ENCODE measurements at places on chromosomes 6 and 20.

DNA sequence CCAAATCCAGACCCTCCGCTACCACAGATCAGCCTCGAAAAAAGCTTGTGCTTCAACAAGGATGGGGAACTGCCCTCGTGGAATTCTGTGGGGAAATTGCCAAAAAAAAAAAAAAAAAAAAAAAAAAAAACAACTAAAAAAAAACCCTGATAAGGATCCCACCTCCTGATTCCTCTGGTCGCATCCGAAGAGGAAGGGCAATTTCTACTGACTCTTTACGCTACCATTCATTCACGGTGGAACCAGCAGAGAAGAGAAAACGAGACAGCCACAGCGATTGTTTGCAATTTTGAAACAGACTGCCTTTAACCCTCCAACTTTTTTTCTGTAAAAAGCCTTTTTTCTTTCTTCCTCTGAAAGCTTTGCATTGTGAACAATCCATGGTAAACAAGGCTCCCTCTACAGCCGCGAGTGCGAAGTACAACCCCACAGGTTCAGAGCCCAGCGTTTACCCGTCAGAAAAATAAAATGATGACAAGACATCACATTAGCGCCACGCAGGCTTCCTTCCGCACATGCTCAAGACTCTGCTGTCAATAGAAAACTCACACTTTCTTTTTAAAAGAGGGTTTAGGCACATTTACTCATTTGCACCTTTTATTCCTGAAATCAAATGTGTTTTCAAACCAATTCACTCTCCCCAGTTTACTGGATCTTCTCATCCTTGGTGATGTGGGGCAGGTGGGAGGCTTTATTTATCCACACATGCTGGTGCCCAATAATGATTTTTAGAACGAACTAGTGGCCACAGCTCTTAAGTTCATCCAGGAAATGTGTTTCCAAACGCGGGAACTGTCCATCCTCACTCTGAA is 100.0 kb downstream of the NOL4L start:
- DNase-seq: peak; percentile 75

DNA sequence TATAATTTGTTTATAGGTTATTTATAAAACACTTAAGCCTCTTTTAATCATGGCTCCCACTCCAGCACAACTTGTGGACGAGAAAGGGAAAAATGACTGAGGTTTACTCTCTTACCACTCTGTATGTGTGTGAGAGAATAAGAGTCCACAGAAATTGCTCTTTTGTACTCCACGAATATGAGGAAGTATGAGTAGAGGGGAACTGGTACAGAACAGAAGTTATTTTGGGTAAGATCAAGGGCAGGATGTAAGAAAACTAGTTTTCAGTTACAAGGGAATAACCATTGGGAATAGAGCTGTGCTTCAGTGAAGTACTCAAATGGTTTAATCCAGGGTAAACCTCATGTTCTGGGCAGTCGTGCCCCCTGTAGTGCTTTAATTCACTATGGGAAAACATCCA is 72.6 kb downstream of the REV3L start:
- no peak for DNase-seq

DNA sequence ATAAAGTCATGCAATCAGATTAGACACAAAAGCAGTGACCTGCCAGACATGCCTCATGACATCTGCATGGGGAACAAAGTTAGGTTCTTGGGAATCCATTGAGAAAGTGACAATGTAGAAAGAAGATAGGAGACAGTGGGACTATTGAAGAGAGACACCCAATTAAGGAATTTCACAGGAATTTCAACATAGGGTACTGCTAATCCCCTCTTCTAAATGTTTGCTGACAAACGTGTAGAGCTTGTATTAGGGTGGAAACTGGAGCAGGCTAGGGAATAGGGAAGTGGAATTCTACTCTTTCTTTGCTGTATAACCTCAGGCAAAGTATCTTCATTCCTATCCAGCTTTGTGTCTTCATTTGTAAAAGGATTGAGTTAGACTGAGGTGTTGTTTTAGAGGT is 409.4 kb upstream of the SASH1 start:
- no peak for DNase-seq

- DNase-seq: no peak
Measured at GRCh38 chr6:151698931-151699700, 108.4 kb upstream of the ESR1 start.

GRCh38 chr6:135789375-135790050 is 62.0 kb upstream of the PDE7B start:
- no peak for DNase-seq

- DNase-seq: no peak
Measured at GRCh38 chr6:166575205-166575604, 11.3 kb downstream of the RAMACL start.

DNA sequence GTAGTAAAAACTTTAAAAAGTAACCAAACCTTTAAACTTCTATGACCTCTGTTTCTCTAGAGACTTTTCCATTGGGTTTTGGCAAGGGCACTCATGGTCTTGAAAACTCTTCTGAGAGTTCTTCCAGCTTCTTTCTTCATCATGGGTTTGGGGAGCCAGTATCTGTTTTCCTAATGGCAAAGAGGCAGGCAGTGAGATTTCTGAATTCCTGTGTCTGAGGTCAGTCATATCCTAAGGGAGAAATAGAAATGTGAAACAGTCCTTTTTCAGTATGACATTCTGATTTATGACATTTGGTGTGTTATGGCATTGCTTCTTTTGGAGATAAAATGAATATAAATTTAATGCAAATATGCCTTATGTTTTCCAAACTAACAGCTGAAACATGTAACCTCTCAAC is 518.5 kb upstream of the MARCKS start:
- DNase-seq: no peak

- DNase-seq: peak; percentile 66
Measured at GRCh38 chr20:57048027-57048869, 218.2 kb downstream of the BMP7 start.

DNA sequence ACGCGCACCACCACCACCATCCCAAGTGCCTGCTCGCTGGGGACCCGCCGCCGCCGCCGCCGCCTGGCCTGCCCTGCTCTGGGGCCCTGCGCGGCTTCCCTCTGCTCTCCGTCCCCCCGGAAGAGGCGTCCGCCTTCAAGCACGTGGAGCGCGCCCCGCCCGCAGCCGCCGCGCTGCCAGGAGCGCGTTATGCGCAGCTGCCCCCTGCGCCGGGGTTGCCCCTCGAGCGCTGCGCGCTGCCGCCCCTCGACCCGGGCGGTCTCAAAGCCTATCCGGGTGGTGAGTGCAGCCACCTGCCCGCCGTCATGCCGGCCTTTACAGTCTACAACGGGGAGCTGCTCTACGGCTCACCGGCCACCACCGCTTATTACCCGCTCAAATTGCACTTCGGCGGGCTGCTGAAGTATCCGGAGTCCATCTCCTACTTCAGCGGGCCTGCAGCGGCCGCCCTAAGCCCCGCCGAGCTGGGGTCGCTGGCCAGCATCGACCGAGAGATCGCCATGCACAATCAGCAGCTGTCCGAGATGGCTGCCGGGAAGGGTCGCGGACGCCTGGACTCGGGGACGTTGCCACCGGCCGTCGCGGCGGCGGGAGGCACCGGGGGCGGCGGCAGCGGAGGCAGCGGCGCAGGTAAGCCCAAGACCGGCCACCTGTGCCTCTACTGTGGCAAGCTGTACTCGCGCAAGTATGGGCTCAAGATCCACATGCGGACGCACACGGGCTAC is 7.2 kb downstream of the PRDM13 start:
- peak; percentile 63 for DNase-seq

DNA sequence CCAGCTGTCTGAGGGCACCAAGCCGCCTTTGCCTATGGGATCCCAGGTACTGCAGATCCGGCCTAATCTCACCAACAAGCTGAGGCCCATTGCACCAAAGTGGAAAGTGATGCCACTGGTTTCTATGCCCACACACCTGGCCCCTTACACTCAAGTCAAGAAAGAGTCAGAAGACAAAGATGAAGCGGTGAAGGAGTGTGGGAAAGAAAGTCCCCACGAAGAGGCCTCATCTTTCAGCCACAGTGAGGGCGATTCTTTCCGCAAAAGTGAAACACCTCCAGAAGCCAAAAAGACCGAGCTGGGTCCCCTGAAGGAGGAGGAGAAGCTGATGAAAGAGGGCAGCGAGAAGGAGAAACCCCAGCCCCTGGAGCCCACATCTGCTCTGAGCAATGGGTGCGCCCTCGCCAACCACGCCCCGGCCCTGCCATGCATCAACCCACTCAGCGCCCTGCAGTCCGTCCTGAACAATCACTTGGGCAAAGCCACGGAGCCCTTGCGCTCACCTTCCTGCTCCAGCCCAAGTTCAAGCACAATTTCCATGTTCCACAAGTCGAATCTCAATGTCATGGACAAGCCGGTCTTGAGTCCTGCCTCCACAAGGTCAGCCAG is 283.0 kb downstream of the TSHZ2 start:
- no peak for DNase-seq

DNA sequence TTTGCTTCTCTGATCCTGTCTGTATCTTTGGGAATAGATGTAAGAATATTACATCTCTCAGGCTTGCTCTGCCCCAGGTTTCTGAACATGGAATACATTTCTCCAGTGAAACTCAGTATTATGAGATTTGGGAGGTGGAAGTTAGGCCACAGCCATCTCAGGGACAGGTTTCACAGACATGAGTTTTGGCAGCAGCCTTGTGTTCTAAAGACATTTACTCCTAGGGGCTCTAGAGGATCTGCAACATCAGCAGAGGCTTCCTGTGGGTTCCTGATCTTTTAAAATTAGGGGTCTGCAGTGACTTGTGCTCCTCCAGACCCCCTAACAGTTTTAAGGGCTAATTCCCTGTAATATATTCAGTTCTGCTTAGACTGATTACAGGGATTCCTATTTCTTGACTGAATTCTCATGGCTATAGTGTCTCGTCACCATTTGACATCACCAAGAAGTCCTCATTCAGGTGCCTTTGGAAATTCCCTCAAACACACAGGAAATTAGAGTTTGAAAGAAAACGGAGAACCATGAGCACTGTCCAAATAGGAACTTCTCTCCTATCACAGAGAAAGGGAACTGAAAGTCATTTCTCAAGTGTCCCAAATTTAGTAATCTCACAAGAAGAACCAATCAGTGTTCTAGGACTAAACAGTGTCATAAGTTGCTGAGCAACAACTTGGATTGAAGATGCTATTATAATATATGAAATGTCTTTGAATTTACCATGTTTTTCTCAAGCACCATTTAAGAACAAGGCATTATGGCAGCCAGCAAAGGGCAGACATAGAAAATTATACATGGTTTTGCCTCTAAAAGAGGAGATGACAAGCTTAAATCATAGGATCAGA is 2.5 kb upstream of the HLA-DRA start:
- peak; percentile 66 for DNase-seq
